GM23248 (cell line): ENCODE measurements at places on chromosomes 7 and 10.
A peak's percentile ranks its signal among the peaks of the same experiment; 100 is the strongest.

- no peaks in the 10 kb centered on the region for H3K36me3 ChIP-seq
- peak overlapping the region; percentile 52 for H3K27ac ChIP-seq
- H3K4me1 ChIP-seq, result peaks cover 11% of the 10 kb centered on the region
These were observed 206.5 kb upstream of the PRKCQ start for GRCh38 chr10:6786579-6787031.

- no peak overlapping the region for H3K27ac ChIP-seq
- DNase-seq, result no peak
- H3K36me3 ChIP-seq, result no peaks in the 10 kb centered on the region
- H3K4me3 ChIP-seq, result no peak overlapping the region
- no peaks in the 10 kb centered on the region for H3K4me1 ChIP-seq
These were observed 53.7 kb upstream of the TMEM248 start for GRCh38 chr7:66867198-66867790.

GRCh38 chr10:32232378-32232777 lies 114.6 kb downstream of the EPC1 start:
- H3K27ac ChIP-seq, result no peak overlapping the region
- H3K36me3 ChIP-seq, result no peaks in the 10 kb centered on the region
- H3K27me3 ChIP-seq, result no peaks in the 10 kb centered on the region
- no peak overlapping the region for H3K4me3 ChIP-seq
- H3K4me1 ChIP-seq, result peaks cover under 1% of the 10 kb centered on the region; the same call in 1 of the 2 replicates

- H3K4me3 ChIP-seq, result no peak overlapping the region
- DNase-seq, result peak; percentile 63
- H3K27me3 ChIP-seq, result peaks cover 38% of the 10 kb centered on the region
- no peaks in the 10 kb centered on the region for H3K36me3 ChIP-seq
These were observed 48.2 kb downstream of the COL26A1 start for GRCh38 chr7:101410743-101411507.

DNA sequence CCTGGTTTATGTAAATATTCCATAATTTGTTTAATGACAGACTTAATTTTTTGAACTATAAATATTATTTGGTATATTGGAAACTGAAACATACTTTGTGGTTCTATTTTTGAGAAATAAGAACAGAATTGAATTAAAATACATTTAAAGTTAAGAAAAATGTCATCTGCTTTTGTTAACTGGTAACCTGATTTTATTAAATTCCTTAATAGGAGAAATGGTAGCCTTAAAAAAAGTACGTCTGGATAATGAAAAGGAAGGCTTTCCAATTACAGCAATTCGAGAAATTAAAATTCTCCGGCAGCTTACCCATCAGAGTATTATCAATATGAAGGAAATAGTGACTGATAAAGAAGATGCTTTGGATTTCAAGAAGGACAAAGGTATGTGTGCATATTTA lies 51.6 kb downstream of the CDK13 start:
- no peak overlapping the region for H3K27ac ChIP-seq
- H3K36me3 ChIP-seq, result peaks cover 8% of the 10 kb centered on the region; the same call in 1 of the 2 replicates
- H3K4me3 ChIP-seq, result no peak overlapping the region

DNA sequence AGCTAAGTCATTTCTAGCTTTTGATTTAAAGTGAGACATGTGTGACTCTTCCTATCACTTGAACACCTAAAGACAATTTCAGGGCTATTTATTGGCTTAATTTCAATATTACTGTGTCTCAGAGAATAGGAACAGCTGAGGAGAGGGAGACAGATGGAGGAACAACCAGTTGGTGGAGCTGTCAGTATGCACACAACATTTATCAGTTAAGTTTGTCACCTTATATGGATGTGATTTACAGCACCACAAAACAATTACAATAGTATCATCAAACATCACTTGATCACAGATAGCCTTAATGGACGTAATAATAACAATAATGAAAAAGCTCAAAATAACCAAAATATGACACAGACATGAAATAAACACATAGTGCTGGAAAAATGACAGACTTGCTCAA lies 129.6 kb downstream of the NPSR1 start:
- no peak overlapping the region for H3K27ac ChIP-seq
- no peaks in the 10 kb centered on the region for H3K36me3 ChIP-seq
- no peaks in the 10 kb centered on the region for H3K4me1 ChIP-seq
- no peak for DNase-seq
- H3K27me3 ChIP-seq, result no peaks in the 10 kb centered on the region

GRCh38 chr10:8273749-8274148 lies 219.3 kb downstream of the GATA3 start:
- no peaks in the 10 kb centered on the region for H3K4me1 ChIP-seq
- no peak for DNase-seq
- no peak overlapping the region for H3K4me3 ChIP-seq

DNA sequence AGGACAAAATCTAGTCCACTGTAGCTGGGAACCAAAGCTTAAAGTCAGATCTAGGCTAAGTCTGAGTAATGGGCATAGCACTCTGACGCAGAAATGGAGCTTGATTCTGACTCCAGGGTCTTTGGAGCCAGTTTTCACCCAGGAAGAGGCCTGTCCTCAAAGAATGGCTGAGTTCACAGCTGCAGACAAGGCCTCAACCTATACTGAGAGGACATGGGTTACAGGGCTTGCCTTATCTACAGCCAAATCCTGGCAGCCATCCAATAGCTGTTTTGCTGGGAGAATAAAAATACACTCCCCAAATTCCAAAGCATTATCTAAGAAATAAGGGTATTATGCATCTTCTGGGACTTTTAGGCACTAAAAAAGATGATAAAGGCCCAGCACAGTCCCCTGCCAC lies 154.8 kb downstream of the RAPGEF5 start:
- no peak overlapping the region for H3K4me3 ChIP-seq
- DNase-seq, result no peak
- H3K27me3 ChIP-seq, result no peaks in the 10 kb centered on the region
- no peaks in the 10 kb centered on the region for H3K36me3 ChIP-seq
- no peaks in the 10 kb centered on the region for H3K4me1 ChIP-seq
- no peak overlapping the region for H3K27ac ChIP-seq

DNA sequence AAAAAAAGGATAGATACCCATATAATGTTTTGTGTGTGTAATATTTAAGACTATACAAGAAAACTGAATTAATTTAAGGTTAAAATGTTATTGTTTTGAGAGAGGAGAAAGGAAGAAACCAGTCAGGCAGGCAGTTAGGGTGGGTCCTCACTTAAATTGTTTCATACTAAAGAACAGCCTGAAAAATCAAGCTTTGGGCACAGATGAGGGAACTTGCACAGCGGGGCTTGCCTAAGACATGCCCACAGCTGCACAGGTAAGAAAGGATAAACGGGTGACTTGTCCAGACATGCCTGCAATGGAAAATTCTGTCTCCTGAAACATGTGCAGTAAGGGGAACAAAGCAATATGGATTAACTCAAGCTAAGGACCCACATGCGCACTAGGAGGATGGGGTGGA lies 158.4 kb downstream of the BBS9 start:
- H3K27ac ChIP-seq, result no peak overlapping the region
- H3K36me3 ChIP-seq, result 0 out of 2 replicates have a peak, but pooled peaks cover 4% of the 10 kb centered on the region
- no peak overlapping the region for H3K4me3 ChIP-seq
- no peaks in the 10 kb centered on the region for H3K27me3 ChIP-seq
- DNase-seq, result no peak

DNA sequence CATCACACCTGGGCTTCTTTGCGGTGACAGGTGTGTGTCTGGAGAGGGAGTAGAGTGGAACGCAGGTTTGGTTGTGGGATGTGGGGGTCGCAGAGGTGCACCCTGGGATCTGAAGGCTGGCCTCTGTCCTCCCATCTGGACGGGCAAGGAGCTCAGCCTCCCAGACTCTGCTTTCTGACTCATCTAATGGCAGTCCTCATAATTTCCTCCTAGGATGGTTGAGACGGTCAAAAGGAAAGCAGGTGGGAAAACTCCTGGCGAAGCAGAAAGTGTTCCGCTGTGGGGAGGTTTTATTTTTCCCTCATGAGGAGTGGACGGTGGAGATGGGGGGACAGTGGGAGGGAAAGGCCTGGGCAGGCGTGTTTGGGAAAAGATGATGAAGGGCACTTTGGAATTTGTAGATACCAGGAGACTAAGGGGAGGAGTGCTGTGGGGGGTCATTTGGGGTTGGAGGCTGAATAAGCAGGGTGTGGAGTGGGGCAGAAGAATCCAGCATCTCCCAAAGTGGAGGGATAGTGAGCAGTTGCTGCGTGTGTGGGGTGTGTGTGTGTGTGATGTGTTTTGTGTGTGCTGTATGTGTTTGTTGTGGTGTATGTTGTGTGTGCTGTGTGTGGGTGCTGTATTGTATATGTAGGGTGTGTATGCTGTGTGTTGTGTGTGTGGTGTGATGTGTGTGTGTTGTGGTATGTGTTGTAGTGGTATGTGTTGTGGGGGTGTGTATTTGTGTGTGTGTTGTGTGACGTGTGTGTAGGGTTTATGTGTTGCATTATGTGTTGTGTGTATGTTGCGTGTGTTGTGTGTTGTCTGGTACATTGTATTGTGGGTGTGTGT lies 97.2 kb upstream of the PODXL start:
- DNase-seq, result peak; percentile 71
- H3K4me3 ChIP-seq, result peak overlapping the region; percentile 8; the same call in 1 of the 2 replicates
- no peaks in the 10 kb centered on the region for H3K27me3 ChIP-seq
